Keratinocyte (primary cell): ENCODE measurements at places on chromosomes 2 and 18.

DNA sequence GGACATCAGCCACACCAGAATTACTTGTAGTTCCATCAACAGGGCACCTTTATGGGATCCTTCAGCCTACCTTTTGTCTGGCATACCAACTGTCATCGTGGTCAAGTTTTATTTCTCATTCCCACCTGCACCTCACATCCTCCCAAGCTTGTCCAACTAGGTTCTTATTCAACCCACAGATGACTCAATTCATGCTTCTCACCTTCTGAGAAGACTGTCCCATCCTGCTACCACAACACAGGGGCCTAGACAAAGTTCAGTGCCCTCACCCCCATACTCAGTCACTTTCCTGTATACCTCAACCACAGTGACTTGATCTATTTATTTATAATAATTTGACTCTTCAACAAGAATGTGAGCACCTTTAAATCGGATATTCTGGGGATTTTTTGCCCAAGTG is 114.4 kb upstream of the ACVR1C start:
- no peak for DNase-seq

DNA sequence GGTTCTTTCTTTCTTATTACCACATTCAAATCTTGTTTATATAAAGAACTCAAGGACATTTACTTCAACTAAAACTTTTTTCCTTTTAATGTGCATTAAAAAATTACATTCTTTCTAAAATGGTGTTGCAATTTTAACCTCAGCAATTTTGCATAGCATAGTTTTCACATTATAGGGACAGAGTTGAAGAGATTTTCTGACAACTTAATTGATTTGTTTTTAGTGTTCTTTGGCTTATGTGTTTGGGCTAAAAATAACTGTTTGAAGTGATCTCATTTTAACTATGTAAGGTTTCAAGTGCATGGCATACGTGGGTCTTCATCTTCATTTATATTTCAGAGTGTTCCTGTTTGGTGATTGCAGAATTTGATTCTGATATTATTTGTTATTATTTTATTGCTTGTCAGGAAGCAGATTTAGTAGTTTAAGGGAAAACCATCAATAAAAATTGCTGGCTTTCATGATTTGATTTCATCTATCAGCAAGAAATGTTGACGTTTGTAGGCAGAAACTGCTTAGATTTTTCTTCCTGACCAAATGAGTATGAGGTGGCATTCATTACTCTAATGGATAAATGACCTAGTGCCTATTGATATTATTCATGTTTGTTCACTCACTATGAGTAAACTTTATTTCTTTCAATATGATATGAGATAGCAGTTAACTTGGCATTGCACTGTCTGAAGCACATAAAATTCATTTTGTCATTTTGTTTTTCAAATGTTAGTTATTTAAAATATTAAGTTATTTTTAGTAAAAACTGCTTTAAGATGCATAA is 398.4 kb downstream of the NUP35 start:
- DNase-seq: no peak

DNA sequence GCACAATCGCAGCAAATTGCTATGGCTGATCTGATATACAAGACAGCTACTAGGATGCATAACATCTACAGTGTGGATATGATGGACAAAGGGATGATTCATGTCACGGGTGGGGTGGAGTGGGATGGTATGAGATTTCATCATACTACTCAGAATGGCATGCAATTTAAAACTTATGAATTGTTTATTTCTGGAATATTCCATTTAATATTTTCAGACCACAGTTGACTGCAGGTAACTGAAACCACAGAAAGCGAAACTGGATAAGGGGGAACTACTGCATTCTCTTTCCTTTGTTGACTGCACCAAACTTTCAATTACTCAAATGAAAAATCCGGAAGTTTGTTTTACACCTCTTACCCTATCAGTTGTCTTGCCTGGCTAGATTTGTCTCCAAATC is 94.4 kb upstream of the NEUROD1 start:
- no peak for DNase-seq

DNA sequence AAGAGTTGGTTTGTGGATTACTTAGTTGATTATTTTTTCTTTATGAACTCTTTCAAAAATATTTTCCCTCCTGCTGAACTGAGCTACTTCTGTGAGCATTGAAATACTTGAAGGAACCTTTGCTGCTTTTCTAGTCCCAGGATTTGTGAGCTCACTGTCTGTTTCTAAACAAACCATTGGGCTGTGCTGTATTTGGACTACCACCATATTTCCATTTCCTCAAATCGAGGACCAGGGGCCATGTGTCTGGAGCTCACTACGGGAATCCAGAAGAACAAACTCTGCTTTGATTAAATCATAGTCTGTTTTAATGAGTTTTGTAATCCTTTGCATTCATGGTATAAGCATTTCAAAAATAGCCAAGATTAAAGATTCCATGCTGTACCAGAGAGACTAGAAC is 1.3 kb downstream of the MRPL33 start:
- no peak for DNase-seq
